ENCODE measurements at places on chromosomes 16 and 17. TPM values are rescaled to one million over a fixed set of nuclear protein-coding genes. Genes with fewer than 3 reads are reported as not detected.
A peak's percentile ranks its signal among the peaks of the same experiment; 100 is the strongest.

ADAD2 gene
- polyA plus RNA-seq, result not detected

DNA sequence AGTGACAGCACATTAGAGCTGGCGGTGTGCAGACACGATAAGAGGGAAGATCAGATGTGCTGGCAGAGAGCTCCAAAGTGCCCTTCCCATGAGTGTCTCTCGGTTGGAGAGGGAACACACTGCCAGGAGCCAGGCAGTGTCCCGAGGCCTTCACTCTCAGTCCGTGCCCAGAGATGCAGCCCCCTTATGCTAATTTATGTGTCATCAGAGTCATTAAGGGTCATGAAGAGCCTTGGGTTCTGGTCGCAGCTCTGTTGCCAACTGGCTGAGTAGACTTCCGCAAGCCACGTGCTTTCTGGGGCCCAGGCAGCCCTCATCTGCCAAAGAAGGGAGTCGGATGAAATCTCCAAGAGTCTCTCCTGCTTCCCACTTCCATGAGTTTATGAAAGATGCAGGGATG lies 232.5 kb downstream of the MSI2 start:
- no peak for DNase-seq

DNA sequence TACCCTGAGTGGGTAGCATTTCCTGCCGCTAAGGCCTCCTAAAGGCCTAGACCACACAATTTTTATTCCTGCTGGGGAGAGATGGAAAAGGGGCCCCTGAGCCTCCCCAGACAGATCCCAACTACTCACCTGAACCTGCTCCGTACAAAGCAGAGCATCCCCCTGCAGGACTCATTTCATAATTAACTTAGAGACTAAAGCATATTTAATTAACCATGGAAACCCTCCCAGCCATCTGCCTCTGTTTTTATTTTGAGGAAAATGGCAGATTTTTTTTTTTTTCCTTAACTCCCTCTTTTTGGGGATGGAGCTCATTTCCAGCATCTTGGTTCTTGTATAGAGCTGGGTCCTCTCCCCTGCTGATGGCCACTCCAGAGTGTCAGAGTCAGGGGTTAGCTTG lies 96.5 kb upstream of the CRHR1 start:
- no peak for DNase-seq

GRCh38 chr17:81050645-81051625 lies 16.0 kb downstream of the BAIAP2 start:
- DNase-seq, result no peak

GRCh38 chr16:89143911-89144675 lies 27.5 kb upstream of the CDH15 start:
- no peak for DNase-seq

DNA sequence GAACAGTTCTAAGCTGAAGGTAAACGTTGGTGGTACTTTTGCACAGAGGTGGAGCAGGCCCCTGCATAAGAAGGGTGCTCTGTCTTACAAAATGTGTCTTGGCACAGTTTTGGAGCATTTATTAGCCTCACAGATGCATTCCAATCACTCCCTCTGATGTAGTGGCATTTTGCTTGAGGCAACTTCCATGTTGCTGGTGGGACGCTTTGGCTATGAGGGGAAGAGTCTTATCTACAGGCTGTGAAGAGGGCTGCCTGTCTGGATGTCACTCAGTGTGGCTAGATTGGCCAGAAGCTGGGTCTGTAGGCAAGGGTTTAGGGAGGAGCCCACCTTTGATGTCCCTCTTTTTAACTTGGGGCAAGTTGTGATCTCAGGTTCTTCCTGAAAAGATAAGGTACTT lies 2.6 kb upstream of the RARA start:
- DNase-seq, result peak; percentile 40

- no peak for DNase-seq
These were observed 75.2 kb upstream of the NOL11 start for GRCh38 chr17:67642488-67642887.

- DNase-seq, result no peak
These were observed 84.6 kb downstream of the GSG1L start for GRCh38 chr16:27978876-27979275.

MILR1 gene
- polyA plus RNA-seq, result 6.3 TPM

GRCh38 chr16:86517652-86518258 lies 7.4 kb downstream of the FOXF1 start:
- peak; percentile 81 for DNase-seq

DNA sequence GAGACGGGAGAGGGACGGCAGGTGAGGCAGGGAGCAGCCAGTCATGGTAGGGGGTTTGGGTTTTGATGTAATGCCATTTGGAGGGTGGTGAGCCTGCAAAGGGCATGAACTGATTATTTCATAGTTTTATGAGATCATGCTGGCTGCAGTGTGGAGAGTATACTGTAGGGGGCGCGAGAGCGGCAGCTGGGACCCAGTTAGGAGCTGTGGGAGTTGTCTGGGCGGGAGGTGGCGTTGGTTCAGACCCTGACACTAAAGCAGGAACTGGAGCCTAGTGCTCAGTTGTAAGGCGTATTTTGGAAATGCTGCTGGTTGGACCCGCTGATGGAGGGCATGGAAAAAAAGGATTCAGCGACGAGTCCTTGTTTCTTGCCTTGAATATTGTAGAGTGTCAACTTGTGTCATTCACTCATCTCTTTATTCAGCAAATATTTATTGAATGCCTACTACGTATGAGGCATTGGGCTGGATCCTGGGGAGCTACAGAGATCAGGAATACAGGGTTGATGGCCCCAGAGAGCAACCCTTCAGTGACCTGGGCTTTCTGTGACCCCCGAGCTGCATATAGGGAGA lies 23.7 kb upstream of the KDM8 start:
- peak; percentile 79 for DNase-seq

DNA sequence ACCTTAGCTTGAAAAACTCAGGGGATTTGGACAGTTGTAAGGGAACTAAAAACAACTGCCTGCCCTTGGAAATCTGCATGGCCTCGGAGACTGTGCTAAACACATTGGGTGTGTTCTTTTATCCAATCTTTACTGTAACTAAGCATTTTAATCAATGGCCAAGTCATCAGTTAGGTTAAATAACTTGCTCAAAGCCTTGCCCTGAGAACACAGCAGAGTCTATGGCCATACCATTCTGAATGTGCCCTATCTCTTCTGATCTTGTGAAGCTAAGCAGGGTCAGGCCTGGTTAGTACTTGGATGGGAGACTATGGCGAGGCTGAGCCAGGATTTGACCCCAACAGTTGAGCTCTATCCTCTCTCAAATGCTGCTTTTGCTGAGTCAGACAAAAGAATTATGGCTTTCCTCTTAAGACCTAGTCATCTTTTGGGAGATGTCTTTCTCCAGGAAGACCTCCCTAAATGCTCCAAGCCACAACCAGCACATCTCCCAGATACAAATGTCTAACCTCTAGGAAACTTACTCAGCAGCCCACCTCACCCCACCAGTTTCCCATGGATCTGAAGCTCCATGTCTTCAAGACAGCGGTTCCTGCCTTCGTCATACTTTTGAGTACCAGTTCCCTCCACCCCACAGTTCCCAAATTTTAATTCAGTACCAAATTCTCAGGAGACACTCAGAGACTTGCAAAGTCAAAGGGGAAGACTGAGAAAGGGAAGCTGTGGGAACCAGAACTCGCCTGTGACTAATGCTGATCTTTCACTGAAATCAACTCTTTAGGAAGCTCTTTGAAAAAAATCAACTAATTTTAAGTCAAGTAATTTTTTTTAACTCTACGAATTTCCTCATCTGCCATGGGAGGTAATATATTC lies 336.1 kb downstream of the MAF start:
- DNase-seq, result no peak

GRCh38 chr17:60356940-60357339 lies 35.0 kb downstream of the USP32 start:
- peak; percentile 17 for DNase-seq

GRCh38 chr16:84475643-84476240 lies 28.7 kb downstream of the MEAK7 start:
- DNase-seq, result no peak

- DNase-seq, result peak; percentile 92
These were observed 157.5 kb upstream of the CACNG5 start for GRCh38 chr17:66677201-66677981.
